Stimulated activated CD4-positive, alpha-beta T cell treated with anti-CD3 and anti-CD28 coated beads, Interleukin-12 subunit alpha, Interleukin-12 subunit beta, amount 100 ng/mL, for 48 hours (primary cell): ENCODE measurements at places on chromosomes 16 and 17.

GRCh38 chr17:43372273-43372911 is 26.4 kb upstream of the ARL4D start:
- DNase-seq = no peak

GRCh38 chr16:75247249-75247648 is 4.2 kb downstream of the BCAR1 start:
- no peak for DNase-seq

GRCh38 chr16:11484691-11485258 is 101.9 kb downstream of the LITAF start:
- no peak for DNase-seq

GRCh38 chr17:81932333-81932983 is 4.6 kb downstream of the PYCR1 start:
- no peak for DNase-seq

DNA sequence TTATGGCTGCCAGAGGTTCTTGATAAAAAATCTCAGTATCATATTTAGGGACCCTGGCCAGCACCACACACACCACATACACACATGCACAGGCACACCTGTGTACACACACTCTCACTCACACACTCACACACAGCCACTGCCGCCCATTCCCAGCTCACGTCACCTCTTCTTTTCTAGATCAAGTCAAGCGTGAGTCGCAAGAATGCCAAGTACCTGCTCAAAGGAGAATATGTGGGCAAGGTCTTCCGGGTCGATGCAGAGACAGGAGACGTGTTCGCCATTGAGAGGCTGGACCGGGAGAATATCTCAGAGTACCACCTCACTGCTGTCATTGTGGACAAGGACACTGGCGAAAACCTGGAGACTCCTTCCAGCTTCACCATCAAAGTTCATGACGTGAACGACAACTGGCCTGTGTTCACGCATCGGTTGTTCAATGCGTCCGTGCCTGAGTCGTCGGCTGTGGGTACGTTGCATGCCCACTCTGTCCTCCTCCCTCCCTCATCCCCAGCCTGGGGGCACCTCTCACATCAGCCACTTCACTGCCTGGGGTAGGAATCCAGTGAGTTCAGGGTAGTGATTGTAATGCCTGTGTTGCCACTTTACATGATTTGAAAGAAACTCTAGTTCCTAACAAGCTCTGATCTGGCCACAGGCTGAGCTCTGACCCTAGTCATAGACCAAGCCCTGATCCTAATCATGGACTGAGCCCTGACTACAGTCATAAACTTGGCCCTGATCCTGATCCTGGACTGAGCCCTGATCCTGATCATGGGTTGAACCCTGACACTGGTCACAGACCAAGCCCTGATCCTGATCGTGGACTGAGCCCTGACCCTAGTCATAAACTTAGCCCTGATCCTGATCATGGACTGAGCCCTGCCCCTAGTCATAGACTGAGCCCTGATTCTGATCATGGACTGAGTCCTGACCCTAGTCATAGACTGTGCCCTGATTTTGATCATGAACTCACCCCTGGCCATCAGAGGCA is 20.4 kb downstream of the CDH5 start:
- DNase-seq = no peak

- DNase-seq = no peak
Observed at GRCh38 chr17:82938486-82938872, 98.7 kb upstream of the ZNF750 start.

DNA sequence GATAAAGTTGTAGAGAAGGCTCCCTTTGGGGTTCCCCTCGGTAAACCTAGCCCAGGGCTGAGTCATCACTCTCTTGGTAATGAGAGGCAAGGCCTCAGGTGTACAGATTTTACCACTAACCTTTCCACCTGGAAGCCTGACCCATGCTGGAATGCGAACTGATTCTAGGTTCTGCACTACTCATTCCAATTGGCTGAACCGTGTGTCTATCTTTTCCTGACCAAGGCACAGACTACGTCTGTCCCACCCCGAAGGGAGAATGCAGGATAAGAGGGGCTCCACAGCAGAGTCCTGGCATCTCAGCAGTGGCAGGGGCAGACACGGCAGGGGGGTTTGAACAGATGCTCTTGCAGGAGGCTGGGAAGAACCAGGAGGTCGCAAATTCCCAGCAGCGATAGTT is 65.4 kb upstream of the B4GALNT2 start:
- DNase-seq = no peak

DNA sequence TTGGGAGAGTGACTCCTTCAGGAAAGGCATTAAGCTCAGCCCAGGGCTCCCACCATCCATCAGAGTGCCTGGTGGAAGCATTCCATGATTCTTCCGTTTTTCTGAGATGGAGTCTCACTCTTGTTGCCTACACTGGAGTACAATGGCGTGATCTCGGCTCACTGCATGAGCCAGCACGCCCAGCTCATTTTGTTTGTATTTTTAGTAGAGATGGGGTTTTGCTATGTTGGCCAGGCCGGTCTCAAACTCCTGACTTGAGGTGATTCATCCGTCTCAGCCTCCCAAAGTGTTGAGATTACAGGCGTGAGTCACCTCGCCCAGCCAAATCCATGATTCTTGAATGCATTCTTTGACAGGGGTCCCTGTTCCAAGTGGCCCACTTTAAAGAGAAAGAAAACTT is 23.1 kb downstream of the MIS12 start:
- DNase-seq = no peak

DNA sequence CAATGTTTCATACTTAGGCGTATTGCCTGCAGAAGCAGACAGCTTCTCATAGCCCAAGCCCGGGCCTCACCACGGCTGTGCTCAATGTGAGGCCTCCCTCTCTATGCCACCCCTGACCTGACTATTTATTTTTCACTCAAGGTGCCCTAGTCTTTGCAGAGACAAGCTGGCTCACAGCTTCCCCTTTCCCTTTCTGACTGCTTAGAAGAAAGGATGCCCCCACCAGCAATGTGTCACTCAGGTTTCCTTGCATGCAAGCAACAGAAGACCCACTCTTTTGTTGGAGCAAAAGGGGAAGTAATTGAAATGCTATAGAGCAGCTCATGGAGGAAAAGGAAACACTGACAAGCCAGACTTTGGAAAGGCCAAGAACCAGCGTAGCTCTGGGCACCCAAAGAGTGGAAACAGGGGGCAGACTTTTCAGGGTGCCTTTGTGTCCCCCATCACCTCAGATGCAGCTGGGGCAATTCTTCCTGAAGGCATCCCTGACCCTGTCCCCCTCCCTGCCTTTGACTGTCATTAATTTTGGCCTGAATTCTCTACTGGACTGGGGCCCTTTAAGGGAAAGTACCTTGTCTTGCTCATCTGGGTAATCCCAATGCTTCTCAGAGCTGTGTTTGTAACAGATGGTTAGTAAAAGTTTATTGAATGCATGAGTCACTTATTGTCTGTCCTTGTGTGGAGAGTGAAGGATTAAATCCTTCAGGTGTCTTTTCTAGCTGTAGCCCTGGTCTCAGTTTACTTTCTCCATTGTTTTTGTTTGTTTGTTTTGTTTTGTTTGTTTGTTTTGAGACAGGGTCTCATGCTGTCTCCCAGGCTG is 17.8 kb downstream of the RGS9 start:
- DNase-seq = no peak

DNA sequence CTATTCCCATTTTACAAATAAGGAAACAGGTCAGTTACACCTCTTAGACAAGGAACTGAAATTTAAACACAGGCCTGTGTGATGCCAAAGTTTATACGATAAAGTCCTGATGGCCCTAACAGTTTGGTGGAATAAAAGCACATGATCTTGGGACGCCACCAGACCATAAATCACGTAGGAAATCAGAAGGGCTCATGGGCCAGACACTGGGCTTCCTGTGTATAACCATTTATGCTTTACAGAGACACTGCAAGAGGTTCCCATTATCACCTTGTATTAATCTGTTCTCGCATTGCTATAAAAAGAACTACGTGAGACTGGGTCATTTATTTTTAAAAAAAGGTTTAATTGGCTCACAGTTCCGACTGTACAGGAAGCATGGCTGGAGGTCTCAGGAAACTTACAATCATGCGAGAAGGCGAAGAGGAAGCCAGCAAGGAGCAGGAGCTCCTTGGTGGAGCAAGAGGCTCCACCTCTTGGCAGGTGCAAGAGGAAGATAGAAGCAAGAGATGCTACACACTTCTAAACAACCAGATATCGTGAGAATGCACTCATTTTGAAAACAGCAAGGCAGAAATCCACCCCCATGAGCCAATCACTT is 124.0 kb upstream of the MON1B start:
- DNase-seq = no peak

DNA sequence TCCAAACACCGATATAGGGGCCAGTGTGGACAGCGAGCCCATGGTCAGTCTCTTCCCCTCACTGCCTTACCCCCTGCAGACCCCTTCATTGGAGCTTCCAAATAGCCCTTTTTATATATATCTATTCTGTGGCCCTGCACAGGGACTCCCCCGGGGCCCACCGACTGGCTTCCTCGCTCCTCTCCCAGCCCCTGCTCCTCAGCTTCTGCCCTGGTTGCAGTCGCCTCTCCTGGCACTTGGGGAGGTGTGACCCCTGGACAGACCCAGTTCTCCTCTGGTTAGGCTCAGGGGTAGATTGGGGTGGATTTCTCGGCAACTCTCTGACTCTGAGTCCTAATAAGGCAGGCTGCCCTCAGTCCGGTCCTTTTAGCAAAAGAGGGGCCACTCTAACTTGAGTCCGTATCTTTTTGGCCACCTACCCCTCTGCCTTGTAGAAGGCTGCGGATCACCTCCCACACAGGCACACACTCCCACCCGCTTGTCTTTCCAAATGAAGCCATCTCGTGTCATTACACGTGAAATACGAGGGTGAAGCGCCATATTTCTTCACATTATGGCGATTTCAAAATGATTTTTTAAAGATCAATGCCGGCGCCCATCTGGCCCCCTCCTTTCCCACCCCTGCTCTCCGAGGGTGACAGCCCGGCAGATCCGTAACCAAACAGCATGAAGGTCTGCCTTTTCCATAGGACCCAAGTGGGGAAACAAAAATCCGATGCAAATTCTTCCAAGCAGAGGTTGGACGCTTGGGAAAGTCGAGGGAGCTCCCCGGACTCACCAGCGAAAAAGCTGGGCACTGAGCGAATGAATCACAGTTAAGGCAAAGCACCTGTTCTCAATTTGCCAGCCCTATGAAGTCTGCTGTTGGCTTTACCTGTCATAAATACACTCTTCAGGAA is 1.7 kb upstream of the HOXB9 start:
- DNase-seq = no peak

DNA sequence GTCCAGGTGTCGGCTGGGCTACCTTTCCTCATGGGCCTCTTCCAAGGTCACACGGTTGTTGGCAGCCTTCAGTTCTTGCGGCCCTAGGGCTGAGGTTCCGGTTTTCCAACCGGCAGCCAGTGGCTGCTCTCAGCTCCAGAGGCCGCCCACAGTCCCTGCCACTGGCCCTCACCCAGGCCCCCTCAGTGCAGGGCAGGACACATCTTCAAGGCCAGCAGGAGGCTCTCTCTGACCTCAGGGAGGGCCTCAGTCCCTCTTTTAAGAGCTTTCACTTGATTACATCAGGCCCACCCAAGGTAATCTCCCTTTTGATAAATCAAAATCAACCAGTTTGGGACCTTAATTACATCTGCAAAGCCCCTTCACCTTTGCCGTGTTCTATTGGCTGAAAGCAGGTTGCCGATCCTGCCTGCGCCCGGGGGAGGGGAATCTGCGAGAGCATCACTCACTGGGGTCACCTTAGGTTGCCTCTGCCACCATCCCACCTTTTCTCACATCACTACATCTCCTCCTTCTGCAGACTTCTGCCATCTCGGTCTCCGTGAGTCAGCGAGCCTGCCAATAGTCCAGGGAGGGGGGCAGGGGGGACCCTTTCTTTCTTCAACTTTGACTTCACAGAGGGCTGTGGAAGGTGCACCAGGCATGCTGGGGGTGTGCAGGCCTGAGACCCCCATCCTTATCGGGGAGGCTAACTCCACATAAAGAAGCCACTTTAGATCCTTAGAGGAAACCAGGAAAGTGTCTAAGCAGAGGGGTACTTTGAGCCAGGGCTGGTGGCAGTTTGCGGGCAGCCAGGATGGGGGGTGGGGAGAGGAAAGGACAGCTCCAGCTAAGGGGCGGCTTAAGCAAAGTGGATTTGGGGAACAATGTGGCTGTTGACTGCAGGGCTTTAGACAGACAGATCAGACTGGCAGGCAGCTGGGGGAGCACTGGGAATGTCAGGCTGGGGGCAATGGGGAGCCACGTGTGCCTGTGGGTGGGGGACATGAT is 28.8 kb upstream of the NXPH3 start:
- DNase-seq = no peak

GRCh38 chr17:59521465-59522126 is 43.8 kb upstream of the DHX40 start:
- DNase-seq = peak; percentile 50

- DNase-seq = no peak
Observed at GRCh38 chr16:14961405-14962186, 13.2 kb upstream of the PDXDC1 start.

- no peak for DNase-seq
Observed at GRCh38 chr16:8863594-8864424, 5.0 kb downstream of the CARHSP1 start.

- no peak for DNase-seq
Observed at GRCh38 chr17:12917399-12917798, 100.4 kb downstream of the ELAC2 start.

- no peak for DNase-seq
Observed at GRCh38 chr16:49601576-49601975, 228.0 kb downstream of the C16orf78 start.

DNA sequence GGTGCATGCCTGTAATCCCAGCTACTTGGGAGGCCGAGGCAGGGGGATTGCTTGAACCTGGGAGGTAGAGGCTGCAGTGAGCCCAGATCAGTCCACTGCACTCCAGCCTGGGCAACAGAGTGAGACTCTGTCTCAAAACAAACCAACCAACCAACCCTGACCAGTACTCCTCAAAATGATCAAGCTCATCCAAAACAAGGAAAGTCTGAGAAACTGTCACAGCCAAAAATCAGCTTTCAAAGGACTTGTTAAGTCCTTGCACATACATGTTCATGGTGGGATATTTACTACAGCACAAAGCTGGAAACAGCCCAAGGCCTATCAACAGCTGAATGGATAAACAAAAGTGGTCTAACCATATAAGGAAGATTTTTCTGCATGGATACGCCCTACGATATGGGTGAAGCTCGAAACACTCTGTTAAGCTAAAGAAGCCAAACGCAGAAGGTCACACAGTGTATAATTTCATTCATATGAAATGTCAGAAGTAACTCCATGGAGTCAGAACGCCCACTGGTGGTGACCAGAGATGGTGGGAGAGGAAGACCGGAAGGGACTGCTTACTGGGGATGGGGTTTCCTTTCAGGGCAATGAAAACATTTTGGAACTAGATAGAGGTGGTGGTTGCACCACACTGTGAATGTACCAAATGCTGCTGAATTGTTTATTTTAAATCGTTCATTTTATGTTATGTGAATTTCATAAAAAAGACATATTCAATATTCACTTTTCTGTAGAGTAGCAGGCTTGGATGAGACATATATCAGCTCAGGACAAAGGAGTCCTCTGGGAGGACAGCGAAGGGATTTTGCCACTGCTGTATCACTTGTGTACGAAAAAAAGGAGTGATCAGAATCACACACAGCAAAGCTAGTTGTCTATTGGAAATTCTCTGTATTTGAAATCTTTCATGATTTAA is 17.7 kb downstream of the CCL17 start:
- no peak for DNase-seq
